ENCODE measurements at places on chromosomes 16 and 17. TPM values are rescaled to one million over a fixed set of nuclear protein-coding genes. Genes with fewer than 3 reads are reported as not detected.

BTBD17 gene
- 0.08 TPM for polyA plus RNA-seq

GRCh38 chr17:77857613-77858012 is 100.9 kb upstream of the TNRC6C start:
- no peak for DNase-seq

DNA sequence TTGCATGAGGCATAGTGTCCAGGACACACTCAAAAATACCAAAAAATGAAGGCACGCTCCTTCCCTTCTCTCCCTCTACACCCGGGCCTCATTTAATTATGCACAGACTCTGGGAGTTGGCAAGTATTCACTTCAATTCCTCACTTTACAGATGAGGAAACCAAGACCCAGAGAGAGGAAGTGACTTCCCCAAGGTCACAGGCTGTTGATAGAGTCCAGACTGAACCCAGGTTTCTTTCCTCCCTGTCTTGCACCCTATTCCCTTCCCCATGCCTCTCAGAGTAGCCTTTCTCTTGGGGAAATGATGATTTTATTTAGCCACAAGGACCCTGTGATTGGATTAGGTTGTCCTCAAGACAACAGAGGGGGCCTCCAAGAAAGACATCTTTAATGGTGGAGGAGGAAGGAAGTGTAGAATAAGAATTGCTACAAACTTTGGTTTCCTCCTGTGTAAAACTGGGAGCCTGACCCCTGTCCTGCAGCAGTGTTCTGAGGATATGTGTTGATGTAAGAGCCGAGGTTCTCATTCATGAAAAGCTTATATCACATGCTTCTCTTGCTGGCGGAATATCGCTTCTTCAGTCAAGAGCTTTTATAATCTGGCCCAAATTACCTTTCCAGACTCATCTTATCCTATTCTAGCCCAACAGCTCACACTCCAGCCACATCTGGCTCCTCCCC is 48.8 kb upstream of the SIAH1 start:
- no peak for DNase-seq

- peak; percentile 18 for DNase-seq
Observed at GRCh38 chr16:19294156-19294649, 8.7 kb downstream of the CLEC19A start.

DNA sequence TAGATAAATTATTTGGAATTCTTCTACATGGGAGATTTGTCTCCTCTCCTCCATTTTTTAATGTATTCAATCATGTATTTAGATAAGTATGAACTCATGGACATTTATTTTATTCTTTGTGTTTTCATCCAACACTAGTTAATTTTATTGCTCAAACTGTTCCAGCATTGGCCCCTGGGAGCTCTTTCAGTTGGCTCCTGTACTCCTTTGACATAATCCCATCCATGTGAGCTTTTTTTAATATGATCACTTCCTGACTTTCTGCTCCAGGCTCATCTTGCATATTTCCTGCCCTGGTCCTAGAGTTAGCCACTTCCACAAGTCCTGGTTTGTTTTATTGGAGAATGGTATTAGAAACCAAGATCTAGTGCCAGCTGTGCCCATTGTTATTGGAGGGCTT is 419.0 kb upstream of the CDH11 start:
- DNase-seq: peak; percentile 70
